ENCODE measurements at places on chromosomes 4 and X. TPM values are rescaled to one million over a fixed set of nuclear protein-coding genes. Genes with fewer than 3 reads are reported as not detected.

The SASH3 gene
- not detected for total RNA-seq

The HGFAC gene
- total RNA-seq = not detected

The SSX2 gene
- not detected for total RNA-seq

The USP17L18 gene
- not detected for total RNA-seq

The TRAPPC2 gene
- 25.1 TPM for total RNA-seq

The F9 gene
- not detected for total RNA-seq

The SPANXN3 gene
- not detected for total RNA-seq

The SMIM43 gene
- not detected for total RNA-seq

DNA sequence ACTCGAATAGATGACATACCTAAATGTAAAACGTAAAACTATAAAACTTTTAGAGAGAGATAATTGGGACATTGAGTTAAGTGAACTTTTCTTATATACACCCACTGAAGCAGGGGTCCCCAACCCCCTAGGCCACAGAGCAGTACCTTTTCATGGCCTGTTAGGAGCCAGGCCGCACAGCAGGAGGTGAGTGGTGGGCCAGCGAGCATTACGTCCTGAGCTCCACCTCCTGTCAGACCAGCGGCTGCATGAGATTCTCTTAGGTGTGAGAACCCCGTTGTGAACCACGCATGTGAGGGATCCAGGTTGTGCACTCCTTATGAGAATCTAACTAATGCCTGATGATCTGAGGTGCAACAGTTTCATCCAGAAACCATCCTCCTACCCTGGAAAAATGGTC lies 114.8 kb downstream of the HMX1 start:
- no peak overlapping the region for H3K4me3 ChIP-seq
- peaks cover 11% of the 10 kb centered on the region for H3K27me3 ChIP-seq
- H3K4me1 ChIP-seq = no peaks in the 10 kb centered on the region
- no peaks in the 10 kb centered on the region for H3K36me3 ChIP-seq
- no peak overlapping the region for H3K27ac ChIP-seq
- no peak for DNase-seq

- no peak for DNase-seq
- H3K27ac ChIP-seq = no peak overlapping the region
- H3K36me3 ChIP-seq = peaks cover 14% of the 10 kb centered on the region
Observed at GRCh38 chr4:16168144-16168543, 58.1 kb downstream of the TAPT1 start.

DNA sequence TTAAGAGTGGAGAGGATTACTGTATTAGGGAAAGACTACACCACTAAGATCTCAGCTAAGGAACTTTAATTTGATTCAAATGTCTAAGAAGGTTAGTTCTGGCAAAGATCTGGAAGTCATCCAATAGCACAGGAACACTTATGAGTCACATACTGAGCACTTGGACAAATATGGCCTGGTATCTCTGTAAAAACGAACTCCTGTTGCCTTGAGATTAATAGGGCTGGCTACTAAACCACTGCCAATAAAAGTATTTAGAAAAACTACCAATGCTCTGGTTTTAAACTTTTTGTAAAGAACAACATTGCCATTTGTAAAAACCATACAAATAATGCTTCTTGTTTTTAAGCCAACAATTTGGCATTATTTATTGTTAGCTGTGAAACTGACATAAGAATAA lies 70.5 kb downstream of the SEC24D start:
- H3K27me3 ChIP-seq = no peaks in the 10 kb centered on the region
- DNase-seq = no peak
- H3K4me1 ChIP-seq = no peaks in the 10 kb centered on the region
- peaks cover 12% of the 10 kb centered on the region for H3K36me3 ChIP-seq
- no peak overlapping the region for H3K27ac ChIP-seq
- H3K4me3 ChIP-seq = no peak overlapping the region

GRCh38 chr4:151766691-151767090 lies 5.9 kb upstream of the GATB start:
- H3K4me3 ChIP-seq = no peak overlapping the region
- no peaks in the 10 kb centered on the region for H3K36me3 ChIP-seq
- H3K4me1 ChIP-seq = no peaks in the 10 kb centered on the region
- H3K27ac ChIP-seq = no peak overlapping the region

- H3K4me1 ChIP-seq = peaks cover 25% of the 10 kb centered on the region
- H3K27me3 ChIP-seq = no peaks in the 10 kb centered on the region
- peaks cover 30% of the 10 kb centered on the region for H3K36me3 ChIP-seq
Observed at GRCh38 chr4:74537459-74537858, 92.5 kb downstream of the AREG start.

GRCh38 chrX:79081895-79082512 lies 62.5 kb upstream of the GPR174 start:
- no peaks in the 10 kb centered on the region for H3K4me1 ChIP-seq
- H3K27ac ChIP-seq = no peak overlapping the region
- no peaks in the 10 kb centered on the region for H3K27me3 ChIP-seq
- peak; percentile 21 for DNase-seq
- H3K36me3 ChIP-seq = no peaks in the 10 kb centered on the region
- no peak overlapping the region for H3K4me3 ChIP-seq

- DNase-seq = no peak
- no peaks in the 10 kb centered on the region for H3K27me3 ChIP-seq
- no peak overlapping the region for H3K27ac ChIP-seq
Observed at GRCh38 chr4:139315221-139315675, 13.0 kb upstream of the NDUFC1 start.

GRCh38 chrX:37809970-37810369 lies 30.1 kb downstream of the CYBB start:
- no peaks in the 10 kb centered on the region for H3K4me1 ChIP-seq
- H3K27me3 ChIP-seq = no peaks in the 10 kb centered on the region
- no peak for DNase-seq
- no peak overlapping the region for H3K27ac ChIP-seq
- no peak overlapping the region for H3K4me3 ChIP-seq

DNA sequence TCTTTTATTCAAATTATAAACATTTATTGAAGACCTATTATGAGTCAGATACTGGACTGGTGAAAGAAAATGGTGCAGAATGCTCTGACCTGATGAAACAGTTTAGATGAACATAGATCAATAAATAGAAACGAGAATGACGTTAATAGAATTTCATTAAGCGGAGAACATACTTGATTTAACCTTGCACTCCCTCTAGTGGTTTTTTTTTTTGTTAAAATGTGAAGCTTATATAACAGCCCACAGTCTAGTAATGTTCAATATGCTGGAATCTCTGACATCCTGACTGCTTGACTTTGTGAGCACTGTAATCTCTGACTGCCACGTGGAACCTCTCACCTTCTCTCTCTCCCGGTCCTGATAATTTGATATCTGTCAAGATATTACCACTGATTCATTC lies 32.3 kb downstream of the HDAC8 start:
- H3K4me3 ChIP-seq = no peak overlapping the region
- DNase-seq = no peak
- H3K27me3 ChIP-seq = no peaks in the 10 kb centered on the region
- no peaks in the 10 kb centered on the region for H3K36me3 ChIP-seq
- H3K4me1 ChIP-seq = peaks cover 8% of the 10 kb centered on the region

GRCh38 chr4:185726931-185727330 lies 85.1 kb downstream of the SORBS2 start:
- H3K4me1 ChIP-seq = peaks cover 42% of the 10 kb centered on the region
- H3K4me3 ChIP-seq = no peak overlapping the region
- no peak overlapping the region for H3K27ac ChIP-seq
- H3K36me3 ChIP-seq = no peaks in the 10 kb centered on the region
- DNase-seq = no peak

DNA sequence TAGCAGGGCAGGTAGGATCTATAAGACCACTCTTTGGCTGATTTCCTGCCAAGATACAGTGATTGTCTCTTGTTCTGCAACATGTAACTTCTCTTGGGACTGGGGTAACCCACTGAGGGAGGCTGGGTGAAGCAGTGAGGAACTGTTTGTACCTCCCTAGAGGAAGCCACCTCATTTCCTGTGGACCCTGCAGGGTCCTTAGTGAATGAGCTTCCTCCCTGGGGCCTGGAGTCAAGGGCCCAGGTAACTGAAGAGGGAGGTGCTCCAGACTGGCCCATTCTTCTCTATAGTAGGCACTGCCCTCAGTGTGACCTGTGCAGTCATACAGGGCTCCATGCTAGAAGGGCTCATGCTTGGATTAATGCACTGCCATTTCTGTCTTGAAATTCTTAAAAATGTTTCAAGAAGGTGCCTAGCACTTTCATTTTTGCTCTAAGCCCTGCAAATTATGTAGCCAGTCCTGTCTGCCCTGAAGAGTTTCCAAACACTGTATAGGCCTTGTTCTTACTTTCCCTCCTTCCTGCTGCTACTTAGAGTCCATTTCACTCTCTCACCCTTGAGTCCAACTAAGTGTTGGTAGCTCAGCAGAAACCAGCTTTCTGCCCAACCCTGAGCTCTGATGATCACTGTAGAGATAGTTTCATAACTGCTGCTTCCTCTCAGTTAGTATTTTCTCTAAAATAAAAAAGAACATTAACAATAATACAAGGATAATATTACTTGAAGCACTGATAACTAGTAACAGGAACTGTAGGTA lies 8.5 kb upstream of the GRIA3 start:
- H3K27me3 ChIP-seq = no peaks in the 10 kb centered on the region
- no peak overlapping the region for H3K4me3 ChIP-seq
- no peaks in the 10 kb centered on the region for H3K36me3 ChIP-seq

DNA sequence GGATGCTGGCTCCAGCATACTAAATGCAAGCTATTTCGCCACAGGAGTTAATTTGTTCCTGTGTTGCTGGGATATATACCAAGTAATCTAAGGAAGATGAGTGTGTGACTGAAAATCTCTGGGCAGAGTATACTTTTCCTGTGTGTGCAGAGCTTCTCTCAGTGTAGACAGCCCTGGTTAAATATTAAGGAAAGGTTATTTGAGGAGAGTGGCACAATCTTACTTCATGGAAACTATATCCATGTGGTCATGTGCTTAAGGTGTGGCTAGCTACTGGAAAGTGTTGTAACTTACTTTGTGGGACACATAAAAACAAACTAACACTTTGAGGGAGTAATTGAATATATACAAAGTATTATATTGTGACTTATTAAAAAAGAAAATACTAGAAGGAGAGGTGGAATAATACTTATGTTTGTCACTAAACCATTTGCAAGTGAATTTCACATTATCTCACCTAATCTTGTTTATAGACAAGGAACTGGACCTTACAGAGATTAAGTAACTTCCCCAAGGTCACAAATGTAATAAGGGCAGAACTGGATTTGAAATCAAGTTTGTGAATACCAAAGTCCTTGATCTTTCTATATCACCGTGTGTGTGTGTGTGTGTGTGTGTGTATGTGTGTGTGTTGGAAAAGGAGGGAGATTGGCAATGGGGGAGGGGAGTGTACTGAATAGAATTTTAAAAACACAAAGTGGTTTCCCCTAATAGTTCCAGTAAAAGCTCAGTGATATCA lies 408.2 kb upstream of the NR3C2 start:
- H3K27ac ChIP-seq = peak overlapping the region; percentile 74
- H3K27me3 ChIP-seq = no peaks in the 10 kb centered on the region
- no peak for DNase-seq
- no peak overlapping the region for H3K4me3 ChIP-seq
- peaks cover 10% of the 10 kb centered on the region for H3K36me3 ChIP-seq

GRCh38 chr4:89268679-89269078 lies 38.9 kb downstream of the GPRIN3 start:
- H3K4me3 ChIP-seq = no peak overlapping the region
- DNase-seq = no peak
- H3K27me3 ChIP-seq = no peaks in the 10 kb centered on the region

- DNase-seq = no peak
- H3K36me3 ChIP-seq = no peaks in the 10 kb centered on the region
- no peak overlapping the region for H3K4me3 ChIP-seq
- no peak overlapping the region for H3K27ac ChIP-seq
- H3K27me3 ChIP-seq = no peaks in the 10 kb centered on the region
Observed at GRCh38 chrX:109696146-109696740, 36.8 kb downstream of the ACSL4 start.

- no peaks in the 10 kb centered on the region for H3K4me1 ChIP-seq
- no peak overlapping the region for H3K4me3 ChIP-seq
- H3K27ac ChIP-seq = no peak overlapping the region
Observed at GRCh38 chr4:176646311-176646710, 146.4 kb downstream of the VEGFC start.

GRCh38 chr4:159178979-159179969 lies 76.4 kb downstream of the RAPGEF2 start:
- H3K27ac ChIP-seq = no peak overlapping the region
- no peak overlapping the region for H3K4me3 ChIP-seq
- no peaks in the 10 kb centered on the region for H3K27me3 ChIP-seq
- DNase-seq = no peak
- no peaks in the 10 kb centered on the region for H3K36me3 ChIP-seq
- peaks cover 19% of the 10 kb centered on the region for H3K4me1 ChIP-seq

All from Calu3 (cell line).